ENCODE measurements at places on chromosomes 1 and 21.
A peak's percentile ranks its signal among the peaks of the same experiment; 100 is the strongest.

DNA sequence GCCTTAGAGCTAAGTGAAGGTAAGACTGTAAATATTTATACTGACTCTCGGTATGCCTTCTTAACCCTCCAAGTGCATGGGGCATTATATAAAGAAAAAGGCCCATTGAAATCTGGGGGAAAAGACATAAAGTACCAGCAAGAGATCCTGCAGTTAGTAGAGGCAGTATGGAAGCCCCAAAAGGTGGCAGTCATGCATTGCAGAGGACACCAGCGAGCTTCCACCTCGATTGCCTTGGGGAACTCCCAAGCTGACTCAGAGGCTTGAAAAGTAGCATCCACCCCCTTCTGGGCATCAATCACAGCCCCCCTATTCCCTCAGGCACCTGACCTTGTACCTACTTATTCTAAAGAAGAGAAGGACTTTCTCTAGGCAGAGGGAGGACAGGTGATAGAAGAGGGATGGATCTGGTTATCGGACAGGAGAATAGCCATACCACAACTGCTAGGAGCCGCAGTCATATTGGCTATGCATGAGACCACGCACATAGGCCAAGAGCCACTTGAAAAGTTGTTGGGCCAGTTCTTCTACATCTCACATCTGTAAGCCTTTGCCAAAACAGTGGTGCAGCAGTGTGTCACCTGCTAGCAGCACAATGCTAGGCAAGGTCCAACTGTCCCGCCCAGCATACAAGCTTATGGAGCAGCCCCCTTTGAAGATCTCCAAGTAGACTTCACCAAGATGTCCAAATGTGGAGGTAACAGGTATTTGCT, 19.4 kb downstream of the PLA2G2F start:
- DNase-seq: peak; percentile 48

DNA sequence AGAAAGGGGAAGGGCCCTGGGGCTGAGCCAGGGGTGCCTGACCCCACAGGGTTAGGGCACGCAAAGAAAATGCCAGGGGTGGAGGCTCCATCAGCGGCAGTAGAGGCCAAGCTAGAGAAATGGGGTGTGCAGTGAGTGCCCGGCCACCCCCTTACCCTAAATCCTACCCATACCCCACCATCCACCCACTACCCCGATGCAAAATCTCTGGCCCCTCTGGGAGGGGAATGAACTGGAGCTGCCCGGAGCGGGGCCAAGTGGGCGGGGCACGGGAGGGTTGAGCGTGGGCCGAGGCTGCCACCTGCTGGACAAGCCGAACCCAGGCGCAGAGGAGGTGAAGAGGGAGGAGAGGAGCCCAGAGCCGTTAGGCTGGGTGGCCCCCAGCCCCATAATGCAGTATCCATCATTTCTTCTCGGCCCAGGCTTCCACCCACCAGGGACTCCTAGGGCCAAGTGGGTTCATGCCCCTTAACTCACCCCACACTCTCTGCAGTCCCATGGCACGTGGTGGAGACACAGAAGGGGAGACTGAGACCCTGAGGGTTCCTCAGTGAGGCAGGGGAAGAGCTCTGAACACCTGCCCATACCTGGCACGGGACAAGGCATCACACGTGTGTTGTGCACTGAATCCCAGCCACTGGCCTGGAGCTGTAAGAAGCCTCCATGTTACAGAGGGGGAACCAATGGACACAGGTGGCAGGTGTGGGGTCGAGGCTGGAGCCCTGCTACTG, 1.4 kb upstream of the C1QC start:
- DNase-seq: peak; percentile 75

DNA sequence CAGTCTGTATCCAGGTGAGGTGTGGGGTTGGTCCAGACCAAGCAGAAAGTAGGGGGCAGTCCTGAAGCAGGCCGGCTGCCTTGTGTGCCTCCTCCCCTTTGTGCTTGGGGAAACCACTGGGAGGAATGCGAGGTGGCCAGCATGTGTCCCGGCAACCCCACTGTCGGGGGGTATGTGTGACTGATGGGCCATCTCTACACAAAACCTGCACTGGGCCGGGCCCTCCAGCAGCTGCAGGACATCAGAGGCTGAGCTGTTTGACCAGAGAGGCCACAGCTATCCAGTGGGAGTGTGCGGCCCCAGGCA, 33.3 kb downstream of the TMEM51 start:
- DNase-seq: no peak

DNA sequence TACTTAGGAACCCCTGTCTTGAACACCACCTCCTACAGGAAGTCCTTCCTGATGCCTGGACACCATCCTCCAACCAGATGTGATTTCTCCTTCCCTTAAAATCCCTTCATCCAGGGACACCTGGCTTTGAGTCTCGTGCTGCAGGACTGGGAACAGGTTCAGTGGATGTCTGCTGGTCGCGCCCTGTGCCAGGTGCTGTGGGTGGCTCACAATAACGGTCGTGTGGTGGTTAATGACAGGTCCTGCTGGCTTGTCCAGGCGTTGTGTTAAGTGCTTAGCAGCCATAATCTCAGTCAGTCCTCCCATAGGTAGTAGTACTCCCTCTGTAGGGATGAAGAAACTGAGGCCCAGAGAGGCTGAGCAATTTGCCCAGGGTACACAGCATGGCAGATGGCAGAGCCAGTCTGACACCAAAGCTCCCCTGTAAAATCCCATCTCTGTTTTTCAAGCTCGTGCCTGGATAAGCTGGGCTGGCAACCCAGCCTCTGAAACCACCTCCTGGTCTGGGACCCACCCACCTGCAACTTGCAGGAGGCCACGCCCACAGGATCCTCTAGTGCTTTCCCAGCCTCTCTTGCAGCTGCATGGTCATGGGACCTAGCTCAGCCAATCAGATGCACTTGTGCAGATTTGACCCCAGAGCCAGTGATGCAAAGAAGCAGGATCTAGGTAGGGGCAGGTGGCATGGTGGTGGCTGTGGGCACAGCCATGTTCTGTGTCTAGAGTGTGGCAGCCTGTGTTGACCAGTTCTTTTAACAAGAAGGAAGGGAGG, 106.0 kb upstream of the IFFO2 start:
- DNase-seq: no peak

- DNase-seq: no peak
These were observed 39.7 kb downstream of the NKAIN1 start for GRCh38 chr1:31199949-31200348.

DNA sequence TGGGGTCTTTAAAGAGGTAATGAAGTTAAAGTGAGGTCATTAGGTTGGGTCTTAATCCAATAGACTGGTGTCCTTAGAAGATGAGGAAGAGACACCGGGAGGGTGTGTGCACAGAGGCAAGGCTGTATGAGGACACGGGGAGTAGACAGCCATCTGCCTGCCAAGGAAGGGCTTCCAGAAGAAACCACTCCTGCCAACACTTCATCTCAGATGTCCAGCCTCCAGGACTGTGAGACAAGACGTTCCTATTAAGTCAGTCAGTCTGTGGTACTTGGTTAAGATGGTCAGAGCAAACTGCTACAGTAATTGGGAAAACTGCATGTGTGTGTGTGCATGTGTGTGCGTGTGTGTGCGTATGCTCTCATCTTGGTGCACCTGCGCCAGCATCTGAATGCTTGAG, 77.1 kb downstream of the RYR2 start:
- no peak for DNase-seq

DNA sequence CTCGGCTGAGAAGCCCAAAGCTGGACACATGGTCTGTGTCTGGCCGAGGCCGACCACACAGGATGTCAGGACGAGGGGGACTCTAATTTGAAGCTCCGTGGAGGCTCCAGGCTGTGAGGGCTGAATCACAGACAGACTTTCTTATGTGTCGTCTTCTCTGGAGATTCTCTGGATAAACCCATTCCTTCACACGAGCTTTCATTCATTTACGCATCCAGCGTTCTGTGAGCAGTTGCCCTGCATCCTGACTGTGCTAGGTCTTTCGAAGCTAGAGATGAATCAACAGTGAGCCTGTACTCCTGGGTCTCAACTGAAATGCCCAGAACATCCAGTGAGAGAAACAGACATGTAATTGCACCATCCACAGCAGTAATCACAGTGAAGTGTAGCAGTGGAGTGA, 49.6 kb downstream of the ECE1 start:
- no peak for DNase-seq

DNA sequence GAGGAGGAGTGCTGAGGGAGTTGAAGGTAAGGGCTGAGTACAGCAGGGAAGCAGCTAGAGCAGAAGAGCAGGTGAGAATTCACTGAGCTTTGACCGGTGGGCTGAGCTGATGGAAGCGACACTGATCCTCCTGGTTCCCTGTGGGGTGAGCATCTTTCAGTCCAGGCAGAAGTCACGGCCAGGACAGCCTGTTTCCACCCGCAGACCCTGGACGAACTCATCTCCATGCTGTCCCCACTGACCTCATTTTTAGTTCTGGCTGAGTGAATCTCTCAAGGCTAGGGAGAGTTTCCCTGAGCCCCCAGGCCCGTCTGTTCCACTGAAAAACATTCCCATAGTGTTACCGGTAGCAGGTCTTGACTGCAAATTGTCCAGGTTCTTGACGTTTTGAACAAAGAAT, 31.5 kb downstream of the FAM163A start:
- DNase-seq: no peak

DNA sequence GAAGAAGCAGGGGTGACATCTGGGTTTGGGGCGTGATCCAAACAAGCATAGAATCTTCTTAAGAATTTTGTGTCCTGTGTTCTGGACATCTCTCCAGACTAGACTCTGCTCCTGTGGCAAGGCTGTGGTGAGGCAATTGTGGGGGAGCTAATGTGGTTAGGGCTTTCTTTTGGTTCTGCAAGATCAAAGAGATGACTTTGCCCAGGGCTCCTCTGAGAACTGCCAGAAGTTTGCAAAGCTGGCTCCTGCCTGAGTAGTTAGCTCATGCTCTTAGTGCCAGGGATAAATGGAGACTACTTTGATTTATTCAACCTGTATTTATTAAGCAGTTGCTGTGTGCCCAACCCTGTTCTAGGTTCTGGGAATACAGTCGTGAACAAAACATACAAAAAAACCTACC, 34.0 kb upstream of the CRNN start:
- no peak for DNase-seq

GRCh38 chr1:203136409-203137042, 9.0 kb downstream of the ADORA1 start:
- no peak for DNase-seq

- DNase-seq: no peak
These were observed 7.7 kb upstream of the PCP4L1 start for GRCh38 chr1:161250829-161251228.

- no peak for DNase-seq
These were observed 3.7 kb upstream of the SDC3 start for GRCh38 chr1:30912224-30912623.

- DNase-seq: no peak
These were observed 147.7 kb upstream of the WNT4 start for GRCh38 chr1:22290611-22291010.

- DNase-seq: no peak
These were observed 48.9 kb upstream of the ZNF326 start for GRCh38 chr1:89945852-89946476.

DNA sequence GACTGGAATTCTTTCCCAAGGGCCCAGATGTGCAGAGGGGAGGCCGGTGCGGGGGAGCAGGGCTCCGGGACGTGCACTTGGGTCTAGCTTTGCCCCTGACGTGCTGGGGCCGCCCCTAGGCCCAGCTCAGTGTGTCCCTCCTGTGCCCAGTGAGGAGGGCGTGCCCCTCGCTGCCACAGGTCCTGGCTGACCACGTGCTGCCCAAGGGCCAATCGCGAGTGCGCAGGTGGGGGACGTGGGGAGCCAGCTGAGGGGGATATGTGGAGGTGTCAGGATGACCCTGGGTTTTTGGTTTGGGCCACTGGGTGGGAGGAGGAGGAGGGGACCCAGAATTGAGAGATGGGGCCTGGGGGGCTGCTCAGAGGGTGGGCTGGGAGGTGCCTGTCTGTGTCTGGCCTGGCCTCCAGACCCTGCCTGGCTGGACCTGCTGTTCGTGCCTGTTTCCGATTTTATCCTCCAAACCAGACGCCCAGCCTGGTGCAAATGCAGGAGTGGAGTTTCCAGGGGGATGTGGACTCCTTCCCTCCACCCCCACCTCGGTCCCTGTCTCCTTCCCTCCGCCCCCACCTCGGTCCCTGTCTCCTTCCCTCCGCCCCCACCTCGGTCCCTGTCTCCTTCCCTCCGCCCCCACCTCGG, 6.1 kb upstream of the RNF223 start:
- peak; percentile 18 for DNase-seq

DNA sequence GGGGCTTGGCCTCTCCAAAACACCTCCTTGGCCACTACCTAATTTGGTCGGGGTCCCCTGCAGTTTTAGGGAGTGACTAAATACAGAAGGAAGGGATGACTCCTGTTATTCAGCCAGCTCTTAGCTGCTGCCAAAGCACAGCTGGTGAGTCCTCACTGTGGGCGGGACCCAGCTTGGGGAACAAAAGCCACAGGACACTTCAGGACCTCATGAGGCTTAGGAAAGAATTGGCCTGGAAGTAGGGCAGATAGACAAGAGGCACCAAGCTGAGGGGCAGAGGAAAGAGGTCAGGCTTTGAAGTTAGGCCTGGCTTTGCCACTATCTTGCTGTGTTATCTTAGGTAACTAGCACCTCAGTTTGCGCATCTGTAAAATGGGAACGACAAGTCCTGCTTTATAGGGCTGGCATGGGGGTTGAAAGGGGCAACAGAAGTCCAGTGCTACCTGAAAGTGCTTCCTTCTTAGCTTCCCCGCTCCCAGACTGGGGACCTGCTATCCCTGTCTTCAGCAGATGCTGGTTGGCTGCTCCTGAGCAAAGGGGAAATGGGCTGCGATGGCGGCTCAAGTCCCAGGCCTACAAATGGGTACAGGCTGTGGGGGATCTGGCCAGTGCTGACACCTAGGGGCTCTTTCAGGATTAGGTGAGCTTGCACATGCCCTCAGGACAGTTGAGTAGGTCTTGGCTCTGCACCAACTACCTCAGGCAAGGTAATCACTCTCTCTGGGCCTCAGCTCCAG, 15.7 kb downstream of the IFI6 start:
- no peak for DNase-seq

DNA sequence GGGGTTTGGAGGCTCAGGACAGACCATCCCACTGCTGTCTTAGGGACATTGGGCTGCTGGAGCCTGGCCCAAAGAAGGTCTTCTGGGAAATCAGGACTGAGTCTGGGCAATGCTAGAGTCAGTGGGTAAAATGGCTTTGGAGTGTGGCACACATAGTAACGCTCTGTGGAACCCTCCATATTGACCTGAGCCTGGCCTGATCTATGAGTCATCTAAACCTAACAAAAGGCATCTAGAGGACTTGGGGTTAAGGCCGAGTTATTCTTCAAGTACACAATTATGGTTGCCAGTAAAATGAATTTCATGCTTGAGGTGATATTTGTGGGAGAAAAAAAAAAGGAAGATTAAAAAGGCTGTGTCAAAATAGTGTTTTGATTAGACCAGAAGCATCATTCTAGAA, 77.7 kb downstream of the ST6GALNAC5 start:
- DNase-seq: no peak

GRCh38 chr21:46151261-46151988, 4.0 kb downstream of the FTCD start:
- peak; percentile 6 for DNase-seq

- no peak for DNase-seq
These were observed 32.9 kb upstream of the AGPAT3 start for GRCh38 chr21:43832158-43832550.

GRCh38 chr1:79741720-79742421, 735.3 kb upstream of the ADGRL4 start:
- DNase-seq: no peak
